GM12892 (cell line): ENCODE measurements at places on chromosomes 6 and 20.

- DNase-seq = no peak
These were observed 185.5 kb upstream of the PMEPA1 start for GRCh38 chr20:57895161-57895855.

GRCh38 chr6:129331450-129332138 is 378.4 kb downstream of the ARHGAP18 start:
- DNase-seq = no peak

GRCh38 chr6:20891161-20891560 is 356.9 kb downstream of the CDKAL1 start:
- DNase-seq = no peak

DNA sequence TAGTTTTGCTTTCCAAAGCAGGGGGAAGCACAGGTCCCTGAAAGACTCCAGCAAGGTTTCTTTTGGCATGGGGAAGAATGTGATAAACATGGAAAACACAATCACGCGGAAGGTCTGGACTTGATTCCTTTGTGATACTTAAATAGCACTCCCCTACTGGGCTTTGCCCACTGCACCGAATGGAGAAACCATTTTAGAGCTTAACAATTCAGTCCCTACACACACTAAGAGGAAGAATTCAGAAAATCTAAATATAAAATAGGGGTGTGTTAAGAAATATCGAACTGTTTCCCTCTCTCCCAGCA is 71.4 kb upstream of the NHSL1 start:
- no peak for DNase-seq

GRCh38 chr6:115909923-115910546 is 150.7 kb downstream of the FRK start:
- no peak for DNase-seq

DNA sequence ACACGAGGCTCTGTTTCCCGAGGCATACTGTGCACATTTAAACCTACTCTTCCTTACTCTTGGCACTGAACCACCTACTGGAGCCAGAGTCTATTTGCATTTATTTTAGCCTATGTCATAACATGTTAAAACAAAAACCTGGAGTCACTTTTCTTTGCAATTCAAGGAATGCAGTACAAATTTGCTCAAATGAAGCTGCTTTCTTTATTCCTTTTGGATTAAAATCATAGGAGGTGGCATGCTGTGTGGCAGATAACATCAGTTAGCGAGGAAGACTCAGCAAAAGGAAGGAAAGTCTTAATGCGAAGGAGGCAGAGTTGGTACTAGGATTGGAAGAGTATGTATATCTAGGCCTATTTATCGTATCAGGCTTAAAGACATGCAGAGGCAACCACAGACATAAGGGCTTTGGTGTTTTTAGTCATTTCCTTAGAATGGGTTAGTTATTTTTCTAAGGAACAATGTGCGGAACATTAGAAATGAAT is 92.9 kb downstream of the SAMD3 start:
- no peak for DNase-seq

GRCh38 chr20:18721551-18722115 is 92.0 kb upstream of the SCP2D1 start:
- DNase-seq = no peak

DNA sequence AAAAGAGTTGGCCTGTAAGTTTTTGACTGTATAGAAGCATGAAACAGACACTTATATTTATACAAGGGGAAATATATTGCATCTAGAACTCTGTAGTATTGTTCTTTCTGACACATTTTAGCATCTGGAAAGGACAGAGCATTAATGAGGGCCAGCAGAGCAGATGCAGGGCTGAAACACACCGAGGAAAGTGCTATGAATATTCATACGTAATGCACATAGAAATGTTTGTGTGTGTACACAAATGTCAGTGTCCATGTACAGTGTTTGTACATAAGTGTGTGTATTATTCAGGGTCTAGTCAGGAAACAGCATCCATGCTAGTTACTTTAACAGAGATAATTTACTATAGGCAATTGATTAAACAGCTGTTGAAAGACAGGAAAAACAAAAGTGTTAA is 146.5 kb upstream of the DTNBP1 start:
- DNase-seq = no peak
